ENCODE measurements at places on chromosomes 2 and 18.

GRCh38 chr2:157722580-157723234, 94.0 kb upstream of the ACVR1C start:
- DNase-seq = no peak

DNA sequence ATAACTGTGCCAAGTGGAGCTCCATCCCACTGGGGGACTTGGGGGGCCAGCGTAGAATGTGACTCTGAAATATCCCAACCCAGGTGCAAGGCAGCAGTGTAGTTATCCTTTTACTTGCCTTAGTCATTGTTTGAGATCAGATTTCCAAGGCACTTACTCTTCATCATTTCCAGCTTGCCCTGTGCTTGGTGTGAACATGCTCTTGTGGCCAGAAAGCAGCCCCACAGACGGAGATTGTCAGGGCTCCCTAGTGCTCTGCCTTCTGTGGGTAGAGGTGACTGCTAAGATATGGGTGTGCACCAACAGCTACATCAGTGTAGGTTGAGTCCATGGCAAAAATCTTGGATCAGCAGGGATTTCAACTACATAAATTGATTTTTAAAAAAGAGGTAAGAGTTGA, 2010.0 kb upstream of the PIK3C3 start:
- DNase-seq = no peak

- DNase-seq = no peak
Observed at GRCh38 chr2:21498016-21498415, 374.2 kb downstream of the TDRD15 start.

GRCh38 chr2:102660574-102660973, 41.2 kb downstream of the SLC9A2 start:
- DNase-seq = no peak

DNA sequence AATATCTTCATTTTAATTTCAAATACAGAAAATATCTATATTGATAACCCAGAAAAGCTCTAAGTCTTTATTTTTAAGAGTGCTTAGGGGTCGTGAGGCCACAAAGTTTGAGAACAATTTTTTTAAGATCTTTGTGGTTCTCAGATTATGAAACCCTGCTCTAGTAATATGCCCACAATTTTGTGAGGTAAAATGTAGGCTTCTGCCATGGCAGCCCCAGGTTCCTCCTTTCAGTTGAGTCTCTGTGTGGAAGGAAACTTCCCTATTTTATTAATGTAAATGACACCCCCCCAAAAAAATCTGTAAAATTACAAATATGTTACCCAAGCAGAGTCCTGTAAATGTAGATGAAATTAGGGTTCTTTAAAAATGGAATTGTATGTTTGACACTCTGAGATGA, 600.5 kb downstream of the SATB2 start:
- DNase-seq = no peak

GRCh38 chr2:111119822-111120252, 877 bp upstream of the BCL2L11 start:
- no peak for DNase-seq

DNA sequence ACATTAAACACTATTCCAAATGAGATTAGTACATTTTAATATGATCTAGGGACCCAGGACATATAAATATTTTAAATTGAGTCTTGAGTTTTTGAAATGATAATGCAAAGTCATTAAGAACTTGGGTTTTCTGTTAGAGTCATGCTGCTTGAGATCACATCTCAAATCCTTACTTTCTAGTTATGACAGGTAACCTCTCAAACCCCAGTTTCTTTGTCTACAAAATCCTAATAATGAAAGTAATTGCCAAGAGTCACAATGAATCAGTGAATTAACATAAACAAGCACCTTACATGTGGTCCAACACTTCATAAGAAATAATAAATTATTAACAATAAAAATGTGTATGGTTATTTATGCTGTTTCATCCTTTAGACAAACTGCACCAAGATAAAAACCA, 607.6 kb downstream of the LRP1B start:
- DNase-seq = no peak

- DNase-seq = no peak
Observed at GRCh38 chr18:40686836-40687235, 1268.2 kb upstream of the PIK3C3 start.

GRCh38 chr2:33019796-33020195, 73.0 kb downstream of the LTBP1 start:
- DNase-seq = no peak

DNA sequence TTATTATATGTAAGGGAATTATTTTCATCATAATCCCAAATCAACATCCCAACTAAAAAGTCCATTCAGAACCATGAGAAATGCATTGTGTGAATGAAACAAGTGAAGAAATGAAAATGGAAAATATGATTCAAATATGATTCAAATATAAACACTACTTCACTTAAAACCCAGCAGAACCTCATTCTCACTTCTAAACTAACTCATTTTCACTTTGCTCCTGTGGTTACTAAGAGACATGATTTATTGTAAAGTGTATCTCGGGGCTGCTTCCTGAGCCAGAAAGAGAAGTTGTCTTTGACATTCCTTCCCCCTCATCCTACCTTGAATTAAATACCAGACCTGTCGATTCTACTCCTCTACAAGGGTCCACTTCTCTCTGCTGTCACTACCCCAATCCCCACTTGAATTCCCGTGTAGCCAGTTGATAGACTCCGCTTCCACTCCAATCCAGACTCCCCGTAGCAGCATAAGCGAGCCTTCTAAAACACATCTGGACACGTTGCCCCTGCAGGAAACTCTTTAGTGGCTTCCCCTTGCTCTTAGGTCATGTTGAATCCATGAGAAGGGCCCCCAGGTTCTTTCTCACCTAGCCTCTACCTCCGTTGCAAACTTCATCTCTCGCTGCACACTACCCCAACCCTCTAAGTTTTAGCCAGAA, 697.0 kb upstream of the ID2 start:
- no peak for DNase-seq

DNA sequence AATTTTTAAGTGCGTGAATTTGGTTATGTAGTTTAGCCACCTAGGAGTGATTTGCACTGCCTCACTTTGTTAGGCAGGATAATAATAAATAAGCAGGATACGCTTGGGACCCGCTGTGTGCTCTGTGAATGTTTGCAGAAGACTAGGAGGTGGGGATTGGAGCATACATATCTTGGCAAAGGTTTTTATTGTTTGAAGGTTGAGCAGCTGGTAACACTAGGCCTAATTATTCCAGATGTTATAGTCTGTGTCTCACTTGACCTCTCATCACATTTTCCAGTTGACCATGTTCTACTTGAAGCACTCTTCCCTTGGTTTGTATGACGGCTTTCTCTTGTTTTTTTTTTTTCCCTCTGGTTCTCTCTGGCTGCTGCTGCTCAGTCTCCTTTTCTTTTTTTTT, 42.7 kb downstream of the FHOD3 start:
- DNase-seq = no peak

GRCh38 chr2:122081751-122082150, 326.3 kb downstream of the TSN start:
- DNase-seq = no peak

- no peak for DNase-seq
Observed at GRCh38 chr2:162025121-162025911, 48.7 kb downstream of the DPP4 start.

GRCh38 chr2:14292964-14293363, 339.6 kb upstream of the LRATD1 start:
- no peak for DNase-seq

DNA sequence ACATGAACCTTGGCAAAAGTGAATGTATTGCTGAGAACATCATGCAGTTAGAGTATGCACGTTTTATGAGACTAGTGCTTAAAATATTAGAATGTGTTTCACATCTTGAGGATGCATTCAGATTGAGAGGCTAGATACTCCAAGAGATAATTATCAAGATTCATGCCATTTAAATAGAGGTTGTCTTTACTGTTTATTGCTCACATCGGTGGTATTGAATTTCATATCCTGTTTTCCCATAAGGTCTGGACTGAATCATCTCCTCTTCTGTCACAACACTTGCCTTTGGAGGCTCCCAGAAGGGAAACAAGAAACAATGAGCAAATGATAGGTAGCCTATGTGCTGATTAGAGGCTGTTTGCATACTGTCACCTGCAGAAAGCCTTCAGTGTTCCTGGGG, 83.8 kb downstream of the CLHC1 start:
- DNase-seq = no peak

DNA sequence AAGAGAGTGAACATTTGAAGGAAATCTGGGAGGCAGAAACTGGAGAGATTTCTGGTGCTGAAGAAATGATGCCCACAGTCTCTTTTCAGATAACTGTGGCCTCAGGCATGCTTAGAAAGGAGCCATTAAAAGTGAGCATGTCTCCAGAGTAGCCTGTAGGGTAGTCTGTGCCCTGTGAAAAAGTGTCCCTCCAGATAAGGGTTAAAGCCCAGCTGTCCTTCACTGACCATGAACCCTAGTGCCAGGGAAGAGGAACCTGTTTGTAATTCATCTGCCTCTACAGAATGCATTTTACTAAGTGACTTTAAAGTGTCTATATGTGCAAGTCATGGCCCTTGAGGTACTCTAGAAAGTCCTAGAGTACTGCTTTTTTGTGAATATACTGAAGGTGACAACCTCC, 30.5 kb upstream of the EHBP1 start:
- DNase-seq = no peak

GRCh38 chr18:30920757-30921156, 121.8 kb downstream of the DSC3 start:
- DNase-seq = no peak

DNA sequence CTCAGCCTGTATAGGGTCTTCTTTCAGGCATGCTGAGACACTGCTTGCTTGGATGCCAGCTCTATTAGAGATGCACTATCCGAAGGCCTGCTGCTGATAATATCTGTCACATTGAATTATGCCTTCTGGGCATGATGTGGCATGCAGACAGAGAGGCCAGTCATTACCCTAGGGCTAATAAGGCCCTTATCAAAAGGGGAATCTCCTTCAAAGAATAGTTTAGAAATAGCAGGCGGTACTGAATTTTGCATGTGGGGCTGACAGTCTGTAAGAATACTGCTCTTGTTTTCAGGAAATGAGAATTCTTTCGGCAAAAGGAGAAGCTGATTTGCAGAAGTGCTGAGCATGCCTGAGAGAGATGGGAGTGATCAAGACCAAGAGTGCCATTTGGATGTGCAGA, 13.1 kb upstream of the LHCGR start:
- no peak for DNase-seq

DNA sequence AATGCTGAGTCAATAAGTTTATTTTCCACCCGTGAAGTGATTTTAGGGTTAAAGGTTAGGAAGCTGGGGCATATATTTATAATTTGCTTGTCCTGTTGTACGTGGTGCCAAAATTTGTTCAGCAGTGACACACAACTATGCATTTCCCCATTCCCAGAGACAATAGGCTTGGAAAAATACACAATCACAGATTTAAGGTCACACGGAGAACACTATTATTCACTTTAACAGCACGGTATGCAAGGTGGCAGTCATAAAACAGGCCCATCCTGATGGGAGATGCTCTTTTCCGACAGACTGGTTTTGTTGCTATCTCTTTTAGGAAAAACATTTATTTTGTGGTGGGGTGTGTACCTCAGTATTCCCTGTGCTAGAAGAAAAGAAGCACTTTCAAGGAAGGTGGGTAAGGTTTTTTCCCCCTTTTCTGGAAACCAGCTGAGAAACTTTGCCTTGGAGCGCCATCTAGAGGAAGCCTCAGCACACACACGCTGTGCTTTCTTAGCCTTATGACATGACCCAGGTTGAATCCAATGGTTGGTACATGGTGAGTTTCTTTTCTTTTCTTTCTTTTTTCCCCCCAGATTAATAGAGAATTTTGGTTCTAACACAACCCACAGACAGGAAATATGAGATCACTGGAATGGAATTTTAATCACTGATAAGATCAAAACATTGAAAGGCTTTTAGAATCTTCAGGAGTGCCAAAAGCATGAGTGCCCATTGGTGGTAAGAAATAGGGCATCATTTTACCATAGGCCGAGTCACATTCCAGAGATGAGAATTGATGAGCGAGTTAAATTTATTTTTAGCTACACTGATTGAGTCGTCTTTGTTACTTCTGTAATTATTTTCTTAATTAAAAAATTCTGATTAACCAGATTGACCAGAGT, 332.1 kb downstream of the AGPS start:
- no peak for DNase-seq

DNA sequence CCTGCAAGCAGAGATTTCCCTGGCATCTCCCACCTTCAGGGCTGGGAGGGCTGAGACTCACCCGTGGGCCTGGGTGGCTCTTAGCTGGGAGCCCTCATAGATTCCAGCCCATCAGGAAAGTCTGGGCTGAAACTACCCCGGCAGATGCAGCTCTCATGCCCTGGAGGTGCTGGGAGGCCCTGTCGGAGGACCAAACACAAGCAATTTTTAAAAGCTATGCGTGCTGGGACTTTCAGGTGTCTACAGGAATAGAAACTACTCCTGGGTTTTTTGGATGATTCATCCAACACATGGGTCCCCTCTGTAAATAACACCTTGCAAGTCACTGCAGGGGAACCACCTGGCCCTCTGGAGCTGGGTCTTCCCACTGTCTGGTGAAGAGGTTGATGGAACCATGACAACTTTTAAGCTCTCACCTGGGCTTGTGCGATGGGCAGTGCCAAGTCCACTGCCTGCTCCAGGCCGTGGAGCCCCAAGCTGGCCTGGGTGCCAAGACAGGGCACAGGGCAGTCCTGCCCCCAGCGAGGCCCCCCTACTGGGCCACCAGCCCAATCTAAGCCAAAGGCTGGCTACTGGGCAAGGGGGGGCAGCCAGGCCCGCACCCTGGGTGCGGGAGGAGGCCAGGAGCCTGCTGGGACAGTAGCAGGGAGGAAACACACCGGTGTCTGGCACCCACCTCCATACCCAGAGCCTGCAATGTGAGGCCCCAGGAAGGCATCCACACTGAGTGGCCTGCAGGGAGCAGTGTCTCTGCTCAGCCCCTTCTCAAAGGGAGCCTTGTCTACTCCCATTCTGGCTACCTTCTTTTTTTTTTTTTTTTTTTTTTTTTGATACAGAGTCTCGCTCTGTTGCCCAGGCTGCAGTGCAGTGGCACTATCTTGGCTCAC, 1.1 kb upstream of the GPR55 start:
- no peak for DNase-seq

DNA sequence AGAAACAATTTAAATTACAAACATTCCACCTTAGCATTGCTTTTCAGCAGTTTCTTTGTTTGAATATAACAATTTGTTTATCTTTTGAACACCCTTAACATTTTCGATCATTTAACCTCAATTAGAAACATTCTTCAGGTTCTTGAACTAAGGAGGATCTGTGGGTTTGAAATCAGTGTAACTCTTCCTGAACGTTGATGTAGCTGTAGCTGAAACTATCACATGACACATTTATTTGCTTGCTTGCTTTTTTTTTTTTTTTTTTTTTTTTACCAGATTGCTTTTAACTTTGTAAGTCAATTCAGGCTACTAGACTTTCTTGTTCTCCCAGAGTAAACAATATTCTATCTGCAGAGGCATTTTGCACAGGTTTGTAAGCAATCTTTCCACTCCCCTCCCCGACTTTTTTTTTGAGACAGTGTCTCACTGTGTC, 47.6 kb downstream of the GPD2 start:
- no peak for DNase-seq

DNA sequence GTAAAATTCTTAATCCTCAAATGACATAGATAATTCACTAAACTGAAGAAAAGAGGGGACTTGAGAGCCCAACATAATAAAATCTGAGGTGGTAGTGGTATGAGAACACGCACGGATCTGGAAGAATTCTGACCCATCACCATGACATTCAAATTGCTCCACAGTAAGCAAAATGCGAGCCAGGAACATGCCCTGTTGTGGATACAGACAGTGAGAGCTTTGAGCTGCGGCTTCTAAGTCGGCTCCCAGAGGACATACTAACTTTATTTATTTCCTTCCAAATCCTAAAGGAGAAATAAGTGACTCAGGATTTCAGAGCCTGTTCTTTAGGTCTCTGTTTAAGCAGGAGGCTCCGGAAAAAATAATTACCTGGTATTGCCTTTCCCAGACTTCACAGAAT, 143.4 kb upstream of the SMAD7 start:
- DNase-seq = no peak
